Urinary bladder (tissue), 4 donors: ENCODE measurements at places on chromosomes 12 and 14.

- no peak for DNase-seq
Observed at GRCh38 chr14:40123816-40124215, 691.6 kb upstream of the FBXO33 start.

GRCh38 chr14:23089498-23090253, 5.3 kb downstream of the ACIN1 start:
- DNase-seq = no peak

GRCh38 chr12:119019166-119019565, 37.8 kb downstream of the SRRM4 start:
- DNase-seq = no peak

GRCh38 chr14:75370416-75371205, 57.2 kb upstream of the JDP2 start:
- no peak for DNase-seq

GRCh38 chr12:66272650-66273049, 29.6 kb upstream of the HELB start:
- DNase-seq = no peak

DNA sequence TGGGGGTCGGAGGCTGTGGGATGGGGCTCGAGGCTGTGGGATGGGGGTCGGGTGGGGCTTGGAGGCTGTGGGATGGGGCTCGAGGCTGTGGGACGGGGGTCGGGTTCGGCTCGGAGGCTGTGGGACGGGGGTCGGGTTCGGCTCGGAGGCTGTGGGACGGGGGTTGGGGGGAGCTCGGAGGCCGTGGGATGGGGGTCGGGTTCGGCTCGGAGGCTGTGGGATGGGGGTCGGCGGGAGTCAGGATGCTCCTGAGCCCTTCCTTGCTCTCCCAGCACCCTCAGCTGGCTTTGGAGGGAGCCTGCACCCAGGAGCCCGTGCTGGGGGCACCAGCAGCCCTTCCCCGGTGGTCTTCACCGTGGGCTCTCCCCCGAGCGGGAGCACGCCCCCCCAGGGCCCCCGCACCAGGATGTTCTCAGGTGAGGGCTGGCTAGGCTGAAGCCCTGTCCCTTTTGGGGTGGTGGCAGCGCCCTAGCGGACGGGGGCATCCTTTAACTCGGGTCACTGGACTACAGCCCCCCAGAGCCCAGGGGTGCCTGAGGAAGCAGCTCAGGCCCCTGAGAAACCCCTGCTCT, 11.9 kb upstream of the PUS1 start:
- DNase-seq = no peak

DNA sequence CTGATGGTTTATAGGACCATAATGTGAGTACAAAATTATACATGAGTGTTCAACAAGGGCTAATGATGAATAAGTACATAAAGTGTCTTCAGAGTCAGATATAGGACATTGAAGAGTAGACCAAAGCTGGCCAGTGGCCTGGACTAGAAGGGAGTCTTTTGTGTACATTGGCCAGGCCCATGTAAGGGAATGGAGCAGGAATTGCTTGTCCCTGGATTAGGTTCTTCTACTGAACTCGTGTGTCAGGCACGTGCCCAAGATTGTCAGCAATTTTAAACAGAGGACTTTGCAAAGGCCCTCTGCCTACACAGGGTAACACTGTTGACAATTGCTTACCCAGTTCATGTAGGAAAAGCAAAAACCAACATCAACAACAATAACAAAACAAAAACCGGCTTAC, 196.0 kb upstream of the SEL1L start:
- no peak for DNase-seq

DNA sequence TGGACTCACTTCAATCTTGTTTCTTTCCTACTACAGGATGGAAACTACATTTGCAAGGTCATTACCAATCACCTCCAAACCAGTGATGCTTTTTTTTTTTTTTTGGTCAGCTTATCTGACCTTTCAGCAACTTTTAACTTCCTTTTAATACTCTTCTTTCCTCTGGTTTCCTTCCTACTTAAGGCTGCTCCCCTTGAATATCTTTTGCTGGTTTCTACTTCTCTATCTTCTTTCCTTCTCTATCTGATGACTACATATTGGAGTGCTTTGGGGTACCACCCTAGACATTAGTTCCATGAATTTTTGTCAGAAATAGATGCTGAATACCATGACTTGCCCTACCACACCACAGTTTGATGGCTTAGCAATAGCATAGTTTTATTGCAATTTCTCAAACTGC, 197.7 kb upstream of the DDHD1 start:
- DNase-seq = no peak

GRCh38 chr12:67468549-67469245, 179.8 kb upstream of the DYRK2 start:
- DNase-seq = no peak

DNA sequence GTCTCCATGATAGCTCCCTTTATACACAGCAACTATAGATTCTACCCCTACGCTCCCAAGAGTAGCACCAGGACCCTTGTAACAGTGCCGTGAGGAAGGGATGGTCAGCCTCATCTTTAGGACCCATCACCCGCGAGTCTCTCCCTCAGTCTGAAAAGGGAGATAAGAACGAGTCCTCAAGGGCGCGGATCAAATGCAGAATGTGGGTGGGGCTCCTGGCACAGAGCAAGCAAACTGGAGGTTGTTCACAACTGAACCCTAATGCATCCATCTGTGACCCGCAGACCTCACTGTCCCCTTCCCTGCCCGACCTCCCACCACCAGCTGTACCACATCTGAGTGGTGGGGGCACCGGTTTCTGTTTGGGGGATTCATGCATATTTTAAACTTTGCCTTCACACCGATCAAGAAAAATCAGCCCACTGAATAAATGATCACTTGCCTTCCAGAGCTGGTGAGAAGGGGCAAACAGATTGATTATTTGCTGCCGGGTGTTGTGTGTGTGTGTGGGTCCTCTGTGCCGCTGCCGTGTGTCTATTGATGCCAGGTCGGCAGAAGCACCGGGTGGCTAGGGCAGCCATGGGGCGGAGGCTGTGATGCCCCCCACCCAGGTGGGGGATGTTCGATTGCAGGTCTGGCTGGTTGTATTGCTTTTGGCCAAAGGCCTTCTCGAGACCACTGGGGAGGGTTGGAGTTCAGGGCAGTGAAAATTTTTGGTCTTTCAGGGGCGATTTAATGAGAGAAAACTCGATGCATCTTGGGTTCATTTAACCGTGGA, 35.7 kb upstream of the BEGAIN start:
- no peak for DNase-seq

GRCh38 chr12:122058549-122059149, 19.9 kb upstream of the MLXIP start:
- DNase-seq = no peak

- no peak for DNase-seq
Observed at GRCh38 chr12:57389033-57389432, 41.8 kb downstream of the R3HDM2 start.

GRCh38 chr12:124393414-124393790, 98.5 kb downstream of the RFLNA start:
- no peak for DNase-seq

DNA sequence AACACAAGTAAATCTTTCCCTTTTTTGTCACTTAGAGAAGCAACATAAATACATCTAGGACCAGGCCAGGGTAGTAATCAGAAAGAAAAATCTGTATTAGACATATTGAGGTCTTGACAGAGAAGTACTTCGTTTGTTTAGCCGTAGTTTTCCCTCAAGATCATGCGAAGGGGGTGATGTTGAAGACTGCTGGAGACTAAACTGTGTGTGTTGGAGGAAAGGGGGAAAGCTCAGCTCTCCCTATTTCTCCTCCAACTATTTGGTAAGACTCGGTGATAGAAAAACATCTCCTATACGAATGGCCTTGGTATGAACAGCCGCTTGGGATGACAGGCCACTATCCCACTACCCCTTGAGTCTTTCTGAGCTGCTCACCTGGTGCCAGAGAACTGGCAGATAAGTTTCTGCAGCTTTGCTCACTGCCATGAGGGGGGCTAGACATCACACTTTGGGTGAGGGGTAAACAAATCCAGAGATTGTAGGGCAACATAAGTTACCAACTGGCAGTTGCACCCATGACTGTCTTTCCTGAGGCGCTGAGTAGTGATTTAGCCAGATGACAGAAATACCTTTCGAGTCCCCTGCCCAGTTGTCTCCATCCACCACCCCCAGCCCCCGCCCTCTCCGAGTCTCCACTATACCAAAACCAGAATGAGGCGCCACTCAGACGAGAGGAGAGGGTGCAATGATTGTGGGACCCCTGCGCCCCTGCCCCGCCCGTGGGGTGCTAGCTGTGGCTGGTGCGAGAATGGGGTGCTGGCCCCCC, 685 bp downstream of the VAMP1 start:
- no peak for DNase-seq

DNA sequence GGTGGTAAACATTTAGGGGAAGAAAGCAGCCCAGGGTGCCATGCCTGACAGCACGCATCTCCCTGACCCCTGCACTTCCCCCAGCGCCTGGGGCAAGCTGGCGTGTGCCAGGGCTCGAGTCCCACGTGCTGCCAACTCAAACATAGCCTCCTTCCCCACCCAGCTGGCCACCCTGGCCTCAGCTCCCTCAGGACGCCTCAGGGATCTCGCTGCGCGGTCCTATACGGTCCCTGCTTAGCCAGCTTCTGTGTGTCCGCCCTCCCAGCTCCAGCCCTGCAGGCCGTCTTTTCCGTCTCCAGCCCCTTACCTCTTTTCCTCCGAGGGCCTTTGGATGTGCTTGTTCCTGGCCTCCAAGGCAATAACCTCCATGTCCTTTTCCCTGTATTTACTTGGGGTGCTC, 71.0 kb downstream of the TESC start:
- no peak for DNase-seq

DNA sequence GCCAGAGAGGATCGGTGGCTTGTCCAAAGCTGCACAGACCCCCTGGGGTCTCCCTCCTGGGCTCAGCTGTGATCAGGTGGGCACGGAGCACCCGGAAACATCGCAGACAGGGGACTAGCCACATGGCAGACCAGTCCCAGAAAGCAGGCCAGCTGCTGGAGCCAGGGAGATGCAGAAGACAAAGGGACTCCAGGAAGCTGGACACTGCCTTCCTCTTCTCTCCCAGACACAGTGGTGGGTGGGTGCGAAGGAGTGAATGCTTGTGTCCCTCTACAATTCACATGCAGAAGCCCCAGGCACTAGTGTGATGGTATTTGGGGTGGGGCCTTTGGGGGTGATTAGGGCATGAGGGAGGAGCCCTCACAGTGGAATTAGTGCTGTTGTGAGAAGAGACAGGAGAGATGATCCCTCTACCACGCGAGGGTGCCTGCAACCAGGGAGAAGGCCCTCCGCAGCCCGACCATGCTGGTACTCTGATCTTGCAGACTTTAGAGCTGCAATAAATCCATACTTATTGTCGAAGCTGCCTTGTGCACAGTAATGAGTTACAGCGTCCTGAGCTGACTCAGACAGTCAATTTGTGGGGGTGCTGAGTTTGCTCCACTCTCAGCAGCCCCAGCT, 95.2 kb downstream of the CALM1 start:
- no peak for DNase-seq

DNA sequence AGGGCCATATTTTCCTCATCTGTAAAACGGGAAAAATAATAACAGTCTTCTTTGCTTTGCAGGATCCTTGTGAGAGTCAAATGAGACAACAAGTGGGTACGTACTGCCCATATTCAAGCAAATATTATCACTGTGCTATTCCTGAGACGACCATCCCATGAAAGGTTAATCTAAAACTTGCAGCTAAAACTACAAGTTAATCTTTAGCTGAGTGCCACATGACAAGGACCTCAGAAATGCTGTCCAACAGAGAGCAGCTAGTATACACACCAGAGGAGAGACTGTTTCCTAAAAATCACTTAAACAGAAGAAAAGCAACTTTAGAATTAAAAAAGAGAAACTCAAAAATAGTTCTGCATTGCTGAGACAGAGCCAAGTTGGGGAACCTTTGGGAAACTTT, 162.7 kb upstream of the TMTC2 start:
- DNase-seq = no peak

GRCh38 chr12:49784756-49785409, 43.3 kb downstream of the NCKAP5L start:
- no peak for DNase-seq

DNA sequence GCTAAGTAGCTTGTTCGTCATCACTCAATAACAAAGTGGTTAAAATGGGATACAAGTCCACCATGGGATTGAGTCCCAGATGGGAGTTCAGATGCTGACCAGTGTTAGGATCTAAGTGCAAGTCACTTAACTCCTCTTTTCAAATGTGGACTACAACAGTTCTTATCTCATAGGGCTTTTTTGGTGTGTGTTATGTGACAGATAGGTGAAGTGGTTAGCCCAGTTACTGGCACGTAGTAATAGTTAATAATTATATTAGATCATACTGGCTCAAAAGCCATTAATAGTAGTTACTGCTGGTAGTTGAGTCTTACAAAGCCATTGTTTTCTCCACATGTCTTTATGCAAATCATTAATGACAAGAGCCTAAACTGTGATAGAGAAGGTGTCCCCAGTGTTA, 73.2 kb downstream of the RCOR1 start:
- no peak for DNase-seq

DNA sequence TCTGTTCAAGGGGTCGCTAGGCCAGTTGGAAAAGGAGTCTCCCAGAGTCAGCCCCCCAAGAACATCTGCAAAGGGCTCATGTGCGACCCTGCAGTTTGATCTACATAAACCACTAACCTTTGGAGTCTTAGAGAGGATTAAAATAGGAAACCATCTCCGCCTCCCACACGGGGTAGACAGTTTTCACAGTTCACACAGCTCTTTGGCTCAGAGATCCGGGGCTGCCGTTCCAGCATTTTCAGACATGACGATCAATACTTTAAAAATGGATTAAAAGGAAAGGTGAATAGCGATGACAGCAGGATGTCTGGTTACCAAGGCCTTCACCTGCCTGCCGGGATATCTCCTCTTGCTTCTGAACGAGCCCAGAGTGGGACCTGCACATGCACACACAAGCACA, 59.8 kb upstream of the BCL11B start:
- DNase-seq = no peak

DNA sequence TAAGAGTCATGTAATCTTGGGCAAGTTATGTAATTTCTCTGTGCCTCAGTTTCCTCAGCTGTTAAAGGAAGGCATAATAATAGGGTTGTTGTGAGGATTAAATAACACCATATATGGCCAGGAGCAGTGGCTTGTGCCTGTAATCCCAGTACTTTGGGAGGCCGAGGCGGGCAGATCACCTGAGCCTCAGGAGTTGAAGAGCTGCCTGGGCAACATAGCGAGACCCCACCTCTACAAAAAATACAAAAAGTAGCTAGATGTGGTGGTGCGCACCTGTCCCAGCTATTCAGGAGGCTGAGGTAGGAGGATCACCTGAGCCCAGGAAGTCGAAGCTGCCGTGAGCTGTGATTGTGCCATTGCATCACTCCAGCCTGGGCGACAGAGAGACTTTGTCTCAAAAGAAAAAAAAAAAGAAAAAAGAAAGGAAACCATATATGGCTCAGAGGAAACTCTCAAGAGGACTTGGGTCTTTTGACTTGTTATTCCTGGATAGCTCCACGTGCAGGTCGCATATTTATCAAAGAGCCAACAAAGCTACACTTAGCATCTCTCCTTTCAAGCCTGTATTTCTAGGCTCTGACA, 6.9 kb downstream of the GPRC5A start:
- no peak for DNase-seq

- DNase-seq = no peak
Observed at GRCh38 chr14:103108749-103109207, 14.3 kb downstream of the EXOC3L4 start.

DNA sequence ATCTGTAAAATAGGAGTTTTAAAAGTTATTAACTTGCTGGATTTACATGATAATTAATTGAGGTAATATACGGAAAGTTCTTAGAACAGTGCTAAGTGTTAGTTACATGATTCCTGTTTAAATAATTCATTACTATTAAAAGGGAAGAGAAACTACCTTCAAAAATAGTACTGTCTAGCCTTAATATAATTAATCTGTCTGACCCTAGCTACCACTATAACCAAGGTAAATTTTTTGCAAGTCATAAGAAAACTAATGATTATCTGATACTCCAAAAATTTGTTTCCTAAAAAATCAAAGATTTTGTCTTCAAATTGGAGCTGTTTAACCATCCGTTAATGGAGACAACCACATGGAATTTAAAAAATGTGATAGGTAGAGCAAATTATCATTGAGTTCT, 294.3 kb upstream of the FBXO33 start:
- DNase-seq = no peak
